ENCODE measurements at places on chromosomes 11 and 22.

- no peak overlapping the region for H3K4me3 ChIP-seq
- no peaks in the 10 kb centered on the region for H3K36me3 ChIP-seq
- H3K4me1 ChIP-seq = peaks cover 34% of the 10 kb centered on the region
- H3K27ac ChIP-seq = no peak overlapping the region
- DNase-seq = no peak
Measured at GRCh38 chr11:48101044-48101733, 115.4 kb upstream of the OR4B1 start.

DNA sequence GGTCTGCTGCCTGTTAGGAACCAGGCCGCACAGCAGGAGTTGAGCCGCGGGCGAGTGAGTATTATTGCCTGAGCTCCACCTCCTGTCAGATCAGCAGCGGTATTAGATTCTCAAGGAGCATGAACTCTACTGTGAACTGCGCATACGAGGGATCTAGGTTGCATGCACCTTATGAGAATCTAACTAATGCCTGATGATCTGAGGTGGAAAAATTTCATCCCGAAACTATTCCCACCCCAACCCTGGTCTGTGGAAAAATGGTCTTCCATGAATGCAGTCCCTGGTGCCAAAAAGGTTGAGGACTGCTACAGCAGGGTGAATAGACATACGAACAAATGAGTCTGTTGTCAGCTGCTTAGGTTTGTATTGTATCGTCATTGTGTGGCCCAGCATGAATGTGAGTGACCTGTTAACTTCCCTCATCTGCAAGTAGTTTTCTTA is 29.8 kb downstream of the RNF141 start:
- no peak for DNase-seq
- H3K27me3 ChIP-seq = no peaks in the 10 kb centered on the region
- peaks cover 25% of the 10 kb centered on the region for H3K36me3 ChIP-seq

- DNase-seq = no peak
- peaks cover 6% of the 10 kb centered on the region for H3K27me3 ChIP-seq
- peaks cover 1% of the 10 kb centered on the region for H3K4me1 ChIP-seq
Measured at GRCh38 chr11:11177156-11177808, 175.8 kb downstream of the CSNK2A3 start.

- no peaks in the 10 kb centered on the region for H3K27me3 ChIP-seq
- DNase-seq = no peak
- H3K4me1 ChIP-seq = peaks cover 6% of the 10 kb centered on the region
- no peak overlapping the region for H3K4me3 ChIP-seq
- no peak overlapping the region for H3K27ac ChIP-seq
Measured at GRCh38 chr11:117911694-117912093, 17.5 kb downstream of the TMPRSS13 start.

- H3K4me1 ChIP-seq = no peaks in the 10 kb centered on the region
- DNase-seq = no peak
- no peaks in the 10 kb centered on the region for H3K36me3 ChIP-seq
- H3K4me3 ChIP-seq = no peak overlapping the region
Measured at GRCh38 chr11:76030968-76031590, 175.2 kb downstream of the WNT11 start.

GRCh38 chr11:109209572-109209971 is 212.4 kb upstream of the C11orf87 start:
- no peaks in the 10 kb centered on the region for H3K4me1 ChIP-seq
- no peak overlapping the region for H3K4me3 ChIP-seq
- no peaks in the 10 kb centered on the region for H3K27me3 ChIP-seq
- no peak overlapping the region for H3K27ac ChIP-seq
- no peak for DNase-seq

DNA sequence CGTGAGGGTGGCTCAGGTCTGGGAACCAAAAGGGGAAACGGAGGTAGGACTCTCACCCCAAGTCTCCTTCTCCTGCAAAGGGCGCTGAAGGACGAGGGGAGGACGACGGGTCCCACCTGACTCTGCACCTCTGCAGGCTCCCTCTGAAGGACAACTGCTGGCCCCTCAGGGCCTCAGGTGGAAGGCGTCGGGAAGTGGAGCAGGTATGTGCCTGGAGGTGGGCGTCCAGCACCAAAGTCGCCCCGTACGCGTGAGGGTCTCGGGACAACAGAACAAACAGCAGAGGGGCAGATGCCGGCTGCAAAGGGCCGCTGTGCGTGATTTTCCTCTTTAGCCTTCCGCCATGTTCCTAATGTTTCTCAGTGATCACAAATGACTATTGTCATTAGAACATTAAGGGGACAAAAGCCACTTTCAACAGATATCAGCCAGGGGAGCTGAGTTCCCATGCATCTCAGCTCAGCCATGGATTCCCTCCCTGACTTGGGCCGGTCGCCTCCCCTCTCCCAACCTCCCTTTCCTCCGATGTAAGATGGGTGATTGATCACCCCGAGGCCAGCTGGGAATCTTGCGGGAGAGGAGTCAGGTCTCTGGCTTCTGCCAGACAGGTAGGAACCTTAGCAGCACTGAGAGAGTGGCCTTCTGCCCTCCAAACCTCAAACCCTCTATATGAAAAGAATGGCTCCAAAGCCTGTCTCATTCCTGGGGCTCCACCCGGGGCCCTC is 836 bp downstream of the SLC16A8 start:
- DNase-seq = no peak
- H3K4me3 ChIP-seq = no peak overlapping the region
- H3K4me1 ChIP-seq = peaks cover 19% of the 10 kb centered on the region
- H3K27ac ChIP-seq = no peak overlapping the region
- H3K36me3 ChIP-seq = no peaks in the 10 kb centered on the region

DNA sequence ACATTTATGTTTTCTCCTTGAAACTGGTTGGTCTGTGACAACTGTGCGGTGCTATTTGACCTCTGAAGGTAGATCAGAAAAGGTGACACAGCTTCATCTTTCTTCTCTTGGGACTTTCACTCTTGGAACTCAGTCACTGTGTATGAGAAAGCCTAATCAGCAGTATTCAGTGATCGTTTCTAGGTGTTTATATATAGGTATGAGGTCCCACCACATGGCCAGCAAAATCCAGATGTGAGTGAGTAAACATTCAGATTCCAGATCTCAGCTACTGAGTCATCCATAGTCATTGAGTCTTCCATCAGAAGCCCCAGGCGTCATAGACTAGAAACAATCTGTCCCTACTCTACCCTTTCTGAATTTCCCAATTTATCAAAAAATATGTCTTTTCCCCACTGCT is 117.3 kb upstream of the CTSC start:
- peaks cover 2% of the 10 kb centered on the region for H3K27me3 ChIP-seq
- no peak overlapping the region for H3K27ac ChIP-seq
- DNase-seq = no peak
- no peaks in the 10 kb centered on the region for H3K36me3 ChIP-seq

DNA sequence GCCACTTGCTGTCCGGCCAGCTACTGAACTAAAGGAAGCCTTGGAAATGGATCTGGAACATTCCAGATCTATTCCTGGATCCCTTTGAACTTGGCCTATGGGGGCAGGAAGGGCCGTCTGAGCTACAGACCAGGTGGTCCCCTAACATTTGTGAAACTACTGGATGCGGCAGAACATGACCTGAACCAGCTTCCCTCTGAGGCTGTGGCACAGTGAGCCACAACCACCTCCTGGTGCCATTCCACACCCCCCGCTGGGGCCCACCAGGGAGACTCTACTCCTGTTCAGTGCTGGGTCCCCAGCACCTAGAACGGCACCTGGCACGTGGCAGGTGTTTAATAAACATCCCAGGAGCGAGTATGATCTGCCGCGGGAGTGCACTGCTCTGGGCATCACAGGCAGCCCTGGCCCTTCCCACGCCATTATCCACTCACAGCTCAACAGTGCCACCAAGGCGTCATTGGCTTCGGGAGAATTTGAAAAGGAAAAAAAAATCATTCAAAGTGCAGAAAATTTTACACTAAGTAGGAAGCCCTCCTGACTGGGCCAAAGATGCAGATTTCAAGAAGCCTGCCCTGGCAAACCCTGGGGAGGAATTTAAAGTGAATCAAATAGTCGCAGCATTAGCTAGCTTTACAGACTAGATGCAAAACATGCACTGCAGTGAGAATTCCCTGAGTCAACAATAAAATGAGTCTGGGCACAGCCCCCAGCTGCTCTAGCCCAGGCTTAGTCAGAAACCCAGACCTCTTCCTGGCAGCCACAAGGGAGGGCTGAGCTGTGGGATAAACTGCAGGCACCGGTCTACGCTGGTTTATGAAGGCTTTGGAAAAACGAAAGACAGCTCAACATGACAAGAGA is 14.3 kb upstream of the EFCAB6 start:
- no peak overlapping the region for H3K4me3 ChIP-seq
- H3K27ac ChIP-seq = no peak overlapping the region
- H3K36me3 ChIP-seq = no peaks in the 10 kb centered on the region
- no peaks in the 10 kb centered on the region for H3K4me1 ChIP-seq

- no peaks in the 10 kb centered on the region for H3K27me3 ChIP-seq
- no peak for DNase-seq
- no peaks in the 10 kb centered on the region for H3K36me3 ChIP-seq
- no peaks in the 10 kb centered on the region for H3K4me1 ChIP-seq
Measured at GRCh38 chr11:92698742-92699141, 270.7 kb upstream of the MTNR1B start.

DNA sequence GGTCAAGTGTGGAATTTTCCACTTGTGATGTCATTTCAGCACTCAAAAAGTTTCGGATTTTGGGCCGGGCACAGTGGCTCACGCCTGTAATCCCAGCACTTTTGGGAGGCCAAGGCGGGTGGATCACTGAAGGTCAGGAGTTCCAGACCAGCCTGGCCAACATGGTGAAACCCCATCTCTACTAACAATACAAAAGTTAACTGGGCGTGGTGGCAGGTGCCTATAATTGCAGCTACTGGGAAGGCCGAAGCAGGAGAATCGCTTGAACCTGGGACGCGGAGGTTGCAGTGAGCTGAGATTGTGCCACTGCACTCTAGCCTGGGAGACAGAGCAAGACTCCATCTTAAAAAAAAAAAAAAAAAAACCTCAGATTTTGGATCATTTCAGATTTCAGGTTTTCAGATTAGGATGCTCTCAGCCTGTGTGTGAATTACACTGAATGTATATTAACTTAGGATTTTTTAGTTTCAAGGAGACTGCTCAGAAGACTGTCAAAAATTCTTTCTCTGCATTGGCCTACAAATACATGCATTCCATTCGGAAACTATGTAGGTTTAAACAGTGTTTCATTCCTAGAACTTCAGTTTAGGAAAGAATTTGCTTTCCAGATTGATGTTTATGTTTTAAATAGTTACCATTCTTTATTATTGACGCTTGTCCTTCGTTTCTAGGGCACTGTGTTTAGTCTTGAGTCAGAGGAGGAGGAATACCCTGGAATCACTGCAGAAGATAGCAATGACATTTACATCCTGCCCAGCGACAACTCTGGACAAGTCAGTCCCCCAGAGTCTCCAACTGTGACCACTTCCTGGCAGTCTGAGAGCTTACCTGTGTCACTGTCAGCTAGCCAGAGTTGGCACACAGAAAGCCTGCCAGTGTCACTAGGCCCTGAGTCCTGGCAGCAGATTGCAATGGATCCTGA is 48.0 kb downstream of the BID start:
- H3K4me3 ChIP-seq = no peak overlapping the region
- H3K27ac ChIP-seq = no peak overlapping the region
- H3K36me3 ChIP-seq = peaks cover 22% of the 10 kb centered on the region

DNA sequence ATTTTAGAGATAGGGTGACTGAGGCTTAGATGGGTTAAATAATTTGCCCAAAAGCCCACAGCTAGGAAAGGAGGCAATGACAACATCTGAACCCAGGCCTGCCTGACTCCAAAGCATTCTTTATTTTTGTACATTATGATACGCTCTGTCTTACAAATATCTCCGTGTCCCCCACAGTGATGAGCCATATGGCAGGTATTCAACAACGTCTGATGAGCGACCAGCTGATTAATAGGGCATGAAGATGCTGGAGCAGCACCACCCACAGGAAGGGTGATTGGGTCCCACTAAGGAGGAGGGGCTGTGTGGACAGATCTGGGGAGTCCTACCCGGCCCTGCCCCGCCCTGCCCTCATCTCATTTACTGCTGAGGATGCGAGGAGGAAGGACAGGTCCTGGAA is 380.6 kb downstream of the CADM1 start:
- no peak for DNase-seq
- no peak overlapping the region for H3K27ac ChIP-seq
- H3K4me3 ChIP-seq = no peak overlapping the region
- H3K4me1 ChIP-seq = no peaks in the 10 kb centered on the region

DNA sequence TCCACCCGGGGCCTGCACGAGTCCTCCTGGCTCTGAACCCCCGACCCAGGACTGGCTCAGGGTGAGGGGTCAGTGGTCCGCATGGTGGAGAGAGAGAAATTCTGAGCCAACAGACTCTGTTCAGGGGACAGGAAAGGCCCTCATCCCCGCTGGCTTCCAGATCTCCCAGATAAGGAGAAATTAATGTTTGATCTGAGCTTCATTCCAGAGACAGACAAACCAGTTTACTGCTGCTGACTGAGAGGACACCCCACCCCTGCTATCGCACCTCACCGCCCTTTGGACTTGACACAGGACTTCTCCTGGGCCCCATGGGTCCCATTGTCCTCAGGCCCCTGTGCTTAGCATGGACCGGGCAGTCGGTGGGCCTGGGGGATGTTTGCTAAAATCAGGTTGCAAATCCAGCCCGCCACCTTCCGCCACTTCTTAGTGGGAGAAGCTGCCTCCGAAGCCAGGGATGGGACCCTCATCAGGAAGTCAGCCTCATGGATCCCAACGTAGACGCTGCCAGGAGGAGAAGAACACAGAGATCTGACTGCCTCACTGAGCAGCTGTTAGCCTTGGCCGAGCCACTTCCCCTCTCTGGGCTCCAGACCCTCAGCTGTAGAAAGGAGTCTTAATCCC is 11.2 kb upstream of the UPK3A start:
- no peak overlapping the region for H3K27ac ChIP-seq
- no peak overlapping the region for H3K4me3 ChIP-seq

GRCh38 chr11:83836065-83836464 is 549.9 kb upstream of the CCDC90B start:
- H3K27me3 ChIP-seq = no peaks in the 10 kb centered on the region
- H3K4me1 ChIP-seq = no peaks in the 10 kb centered on the region
- H3K36me3 ChIP-seq = no peaks in the 10 kb centered on the region
- no peak overlapping the region for H3K27ac ChIP-seq
- no peak for DNase-seq
